ENCODE measurements at places on chromosomes 7 and 10.
A peak's percentile ranks its signal among the peaks of the same experiment; 100 is the strongest.

GRCh38 chr7:110894111-110894510 is 196.8 kb upstream of the LRRN3 start:
- DNase-seq, result no peak

- DNase-seq, result no peak
Observed at GRCh38 chr7:151773797-151774196, 103.1 kb downstream of the PRKAG2 start.

DNA sequence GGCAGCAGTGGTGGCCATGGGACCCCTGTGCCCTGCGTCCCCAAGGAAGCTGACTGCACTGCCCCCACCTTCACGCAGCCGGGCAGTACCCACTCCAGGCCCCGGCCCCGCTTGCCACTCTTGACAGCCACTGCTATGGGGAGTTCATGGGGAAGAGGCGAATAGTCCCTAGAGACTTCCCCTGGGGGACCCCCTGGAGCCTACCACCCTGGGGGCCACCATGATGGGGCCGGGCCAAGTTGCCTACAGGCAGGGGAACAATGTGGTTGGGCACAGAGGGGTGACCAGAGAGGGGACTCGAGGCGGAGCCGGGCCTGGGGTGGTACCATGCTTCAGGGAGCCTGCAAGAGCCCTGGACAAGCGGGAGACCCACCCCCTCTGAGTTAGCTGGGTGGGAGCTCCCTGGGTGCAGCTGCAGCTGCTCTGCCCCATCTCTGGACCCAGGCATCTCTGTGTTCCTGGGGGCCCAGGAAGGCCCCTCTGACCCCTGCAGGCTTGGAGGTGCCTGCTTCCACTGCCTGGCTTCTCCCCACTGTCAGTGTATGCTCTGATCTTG is 567.6 kb downstream of the GRM8 start:
- DNase-seq, result no peak

- DNase-seq, result no peak
Observed at GRCh38 chr10:89540420-89540949, 5.1 kb upstream of the SLC16A12 start.

- DNase-seq, result no peak
Observed at GRCh38 chr7:5339955-5340354, 57.2 kb downstream of the SLC29A4 start.

- no peak for DNase-seq
Observed at GRCh38 chr7:108908456-108908855, 338.8 kb downstream of the DNAJB9 start.

DNA sequence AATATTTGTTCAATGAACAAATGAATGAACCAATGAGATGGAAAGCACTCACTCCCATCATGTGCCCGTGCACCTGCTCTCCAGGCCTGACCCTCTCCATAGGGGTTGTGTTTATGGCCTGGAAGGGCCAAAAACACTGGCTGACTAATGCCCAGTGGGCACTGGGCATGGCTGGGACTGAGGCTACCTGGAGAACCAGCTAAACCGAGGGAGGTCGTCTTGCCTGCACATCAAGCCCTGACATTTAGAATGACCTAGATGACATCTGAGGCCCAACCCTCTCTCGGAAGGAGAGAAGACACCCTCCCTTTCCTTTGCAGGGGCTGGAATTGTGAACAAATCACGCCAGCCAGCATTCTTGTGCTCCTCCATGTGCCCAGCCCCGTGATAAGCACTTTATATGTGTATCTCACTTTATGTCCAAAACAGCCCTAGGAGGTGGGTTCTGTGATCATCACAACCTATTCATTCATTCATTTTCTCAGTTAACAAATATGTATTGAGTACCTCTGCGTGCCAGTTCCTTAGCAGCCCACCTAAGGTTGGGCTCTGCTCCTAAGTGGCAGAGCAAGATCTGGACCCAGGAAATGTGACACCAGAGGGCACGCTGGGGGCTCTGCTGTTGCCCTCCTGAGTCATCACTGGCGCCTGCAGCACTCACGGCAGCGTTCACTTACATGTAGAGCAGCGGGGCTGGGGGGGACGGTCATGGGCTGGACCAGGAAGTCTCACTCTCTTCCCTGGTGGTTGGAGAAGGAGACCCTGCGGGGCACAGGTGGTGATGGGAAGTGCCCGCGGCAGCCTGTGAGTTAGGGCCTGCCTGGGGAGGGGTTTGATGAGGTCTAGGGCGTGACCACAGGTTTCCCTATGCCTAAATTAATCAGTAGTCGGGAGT is 52.0 kb downstream of the TSPAN15 start:
- DNase-seq, result no peak

DNA sequence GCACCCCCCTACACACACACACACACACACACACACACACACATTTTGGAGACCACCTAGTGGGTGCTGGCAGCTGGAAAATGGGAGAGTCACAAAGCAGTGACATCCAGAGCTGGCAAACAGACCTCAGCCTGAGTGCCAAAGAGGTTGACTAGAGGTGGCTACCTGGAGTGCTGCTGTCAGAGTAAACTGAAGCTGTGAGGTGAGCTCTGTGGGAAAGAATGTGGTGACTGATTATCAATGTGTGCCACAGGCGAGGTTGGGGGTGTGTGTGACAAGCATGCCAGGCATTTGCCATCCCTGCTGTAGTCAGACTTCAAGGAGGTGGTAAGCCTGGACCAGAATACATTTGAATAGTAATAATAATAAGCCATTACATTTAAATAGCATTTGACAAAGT is 120.6 kb downstream of the SLIT1 start:
- DNase-seq, result no peak

DNA sequence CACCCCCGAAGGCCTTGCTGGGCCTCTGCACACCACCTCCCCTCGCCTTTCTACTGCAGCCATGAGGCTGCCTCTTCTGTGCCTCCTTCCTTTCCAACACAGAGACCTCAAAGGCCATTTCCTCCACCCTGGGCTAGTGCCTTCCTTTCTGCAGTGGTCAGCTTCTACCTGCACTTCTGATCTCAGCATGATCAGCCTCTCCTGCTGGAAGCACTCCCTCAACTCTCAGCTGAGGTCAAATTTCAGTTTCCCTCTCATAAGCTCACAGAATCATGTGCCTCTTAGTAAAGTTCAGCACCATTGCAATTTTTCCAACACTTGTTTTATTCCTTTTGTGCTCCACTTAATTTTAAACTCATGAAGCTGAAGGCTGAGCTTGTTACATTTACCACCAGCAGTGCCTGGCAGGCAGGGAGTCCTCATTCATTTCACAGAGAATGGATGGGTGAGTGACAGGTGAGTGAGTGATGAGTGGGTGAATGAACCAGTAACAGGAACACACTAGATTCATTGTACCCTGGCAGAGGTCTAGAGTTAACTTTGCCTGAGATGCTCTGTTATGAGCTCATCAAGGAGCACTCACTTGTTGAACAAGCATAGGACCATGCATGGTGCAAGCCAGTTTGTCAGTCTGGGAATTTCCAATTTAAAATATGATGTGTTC is 124.0 kb upstream of the PRSS58 start:
- DNase-seq, result no peak

GRCh38 chr10:99667108-99667751 is 7.9 kb downstream of the ENTPD7 start:
- DNase-seq, result no peak

GRCh38 chr7:133126422-133126821 is 44.5 kb upstream of the CHCHD3 start:
- no peak for DNase-seq

GRCh38 chr7:149285603-149286002 is 23.6 kb downstream of the ZNF783 start:
- no peak for DNase-seq

DNA sequence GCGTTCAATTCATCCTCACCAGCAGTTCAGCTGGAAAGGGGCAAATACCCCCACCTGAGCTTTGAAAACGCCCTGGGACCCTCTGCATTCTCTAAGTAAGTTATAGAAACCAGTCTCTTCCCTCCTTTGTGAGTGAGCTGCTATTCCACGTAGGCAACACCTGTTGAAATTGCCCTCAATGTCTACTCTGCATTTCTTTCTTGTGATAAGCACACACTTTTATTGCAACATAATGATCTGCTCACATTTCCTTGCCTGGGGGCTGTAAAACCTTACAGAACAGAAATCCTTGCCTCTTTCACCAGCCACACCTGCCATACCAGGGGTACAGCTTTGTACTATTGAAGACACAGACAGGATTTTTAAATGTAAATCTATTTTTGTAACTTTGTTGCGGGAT is 155.8 kb upstream of the LANCL2 start:
- no peak for DNase-seq

GRCh38 chr10:59456199-59456598 is 93.8 kb upstream of the FAM13C start:
- DNase-seq, result no peak

DNA sequence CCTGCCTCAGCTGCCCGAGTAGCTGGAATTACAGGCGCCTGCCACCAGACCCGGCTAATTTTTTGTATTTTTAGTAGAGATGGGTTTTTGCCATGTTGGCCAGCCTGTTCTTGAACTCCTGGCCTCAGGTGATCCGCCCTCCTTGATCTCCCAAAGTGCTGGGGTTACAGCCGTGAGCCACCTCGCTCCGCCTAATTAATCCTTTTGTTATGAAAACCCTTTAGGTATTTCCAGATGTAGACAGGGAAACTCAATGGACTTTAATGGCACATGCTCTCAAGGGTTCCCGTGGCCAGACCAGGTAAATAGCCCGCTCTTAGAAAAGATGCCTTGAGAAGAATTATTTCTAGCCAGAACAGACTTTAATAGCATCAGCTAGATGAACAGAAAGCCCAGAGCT is 19.7 kb upstream of the EXOC4 start:
- DNase-seq, result no peak

DNA sequence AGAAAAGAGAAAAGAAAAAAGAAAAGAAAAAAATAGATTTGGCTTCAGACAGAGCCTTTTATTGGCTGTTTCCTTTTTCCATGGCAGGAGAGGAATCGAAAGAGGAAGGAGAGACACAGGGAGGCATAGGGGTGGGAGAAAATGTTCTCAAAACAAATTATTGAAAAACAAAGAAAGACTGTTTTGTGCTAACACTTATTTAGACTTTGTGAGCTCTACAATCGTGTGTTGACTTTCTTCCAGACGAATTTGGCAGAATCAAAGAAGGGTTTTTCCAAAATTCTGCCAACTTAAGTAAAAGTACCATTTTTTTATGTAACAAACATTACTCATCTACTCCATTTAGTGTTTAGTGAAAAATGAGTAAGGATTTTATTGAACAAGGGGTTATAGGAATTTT is 982.2 kb downstream of the REEP3 start:
- no peak for DNase-seq

DNA sequence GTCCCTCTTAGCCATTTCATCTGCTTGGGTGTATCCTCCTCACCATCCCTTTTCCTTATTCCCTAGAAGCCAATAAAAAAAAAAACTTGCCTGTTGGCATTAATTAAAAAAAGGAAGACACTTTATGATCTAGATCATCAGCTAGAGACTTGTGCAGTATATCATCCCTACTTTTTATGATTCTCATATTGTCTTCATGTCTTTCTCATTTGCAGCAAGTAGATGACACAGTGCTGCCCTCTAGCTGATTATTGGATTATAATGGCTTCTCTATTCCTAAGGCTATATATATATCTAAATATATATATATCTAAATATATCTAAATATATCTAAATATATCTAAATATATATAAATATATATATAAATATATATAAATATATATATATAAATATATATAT is 272.4 kb upstream of the LRGUK start:
- DNase-seq, result no peak

DNA sequence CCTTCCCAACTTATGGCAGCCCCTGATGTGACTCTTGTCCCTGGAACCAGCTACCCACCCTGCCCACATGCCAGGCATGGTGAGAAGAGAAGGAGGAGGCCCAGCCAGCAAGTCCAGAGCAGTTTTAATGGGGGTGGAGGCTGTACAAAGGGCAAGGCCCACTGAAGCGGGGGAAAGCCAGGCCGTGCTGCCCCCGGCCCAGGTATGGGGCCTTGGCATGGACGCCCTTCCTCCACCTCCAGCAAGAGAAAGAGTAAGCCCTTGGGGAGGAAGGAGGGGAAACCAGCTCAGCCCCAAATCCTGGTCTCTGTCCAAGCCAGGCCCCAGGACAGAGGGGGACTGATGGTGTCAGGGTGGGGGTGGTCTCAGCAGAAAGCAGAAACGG is 7.0 kb downstream of the NFKB2 start:
- DNase-seq, result no peak

- no peak for DNase-seq
Observed at GRCh38 chr10:74543276-74543675, 283.1 kb upstream of the KAT6B start.

DNA sequence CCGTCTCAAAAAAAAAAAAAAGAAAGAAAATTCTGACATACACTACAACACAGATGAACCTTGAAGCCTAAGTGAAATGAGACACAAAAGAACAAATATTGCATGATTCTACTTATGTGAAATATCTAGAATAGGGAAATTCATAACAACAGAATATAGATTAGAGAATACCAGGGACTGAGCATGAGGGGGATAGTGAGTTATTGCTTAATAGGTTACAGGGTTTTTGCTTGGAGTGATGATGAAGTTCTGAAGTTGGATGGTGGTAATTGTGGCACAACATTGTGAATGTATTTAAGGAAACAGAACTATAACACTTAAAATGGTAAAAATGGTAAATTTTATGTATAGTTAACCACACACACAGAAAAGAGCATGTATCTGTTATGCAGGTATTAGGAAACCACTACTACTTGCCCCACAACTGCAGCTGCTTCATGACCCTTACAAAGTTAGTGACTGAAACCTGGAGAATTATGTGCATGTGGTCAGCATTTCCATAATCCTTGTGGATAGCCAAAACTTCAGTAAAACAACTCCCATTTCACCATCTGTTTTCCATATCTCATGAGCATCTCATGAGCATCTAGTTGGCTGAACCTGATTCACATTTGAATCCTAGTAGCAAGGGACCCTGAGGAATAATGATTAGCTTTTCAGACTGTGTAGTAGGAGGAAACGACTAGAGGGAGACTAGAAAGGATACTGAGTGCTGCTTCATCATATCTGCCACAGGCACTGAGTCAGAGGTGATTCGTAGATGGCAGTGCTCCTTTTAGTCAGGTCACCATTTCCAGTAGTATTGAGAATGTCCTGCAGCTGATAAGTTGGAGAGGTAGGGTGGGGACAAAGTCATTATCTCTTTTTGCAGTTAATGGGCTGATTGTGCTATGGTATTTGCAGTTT is 26.3 kb downstream of the SAMD8 start:
- no peak for DNase-seq

GRCh38 chr7:11427686-11428273 is 404.2 kb downstream of the THSD7A start:
- no peak for DNase-seq

DNA sequence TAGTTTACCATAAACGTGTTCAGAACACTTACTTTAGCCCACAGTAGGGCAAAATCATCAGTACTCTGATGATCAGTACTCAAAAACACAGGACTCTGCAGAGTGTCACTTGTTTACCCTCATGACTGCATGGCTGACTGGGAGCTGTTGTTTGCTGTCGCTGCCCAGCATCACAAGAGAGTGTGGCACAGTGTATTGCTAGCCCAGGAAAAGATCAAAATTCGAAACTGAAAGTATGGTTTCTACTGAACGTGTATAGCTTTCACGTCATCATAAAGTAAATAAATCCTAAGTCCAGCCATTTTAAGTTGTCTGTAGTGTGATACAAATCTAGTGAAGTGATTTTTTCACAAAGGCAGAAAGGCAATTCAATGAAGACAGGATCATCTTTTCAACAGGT is 184.6 kb downstream of the RAMP3 start:
- no peak for DNase-seq

- peak; percentile 55 for DNase-seq
Observed at GRCh38 chr7:22726907-22727713, at the start of gene IL6. Gene IL6, plus strand, starts transcription at chr7:22727200. Its CDS starts 63 bp downstream, at chr7:22727263.

- DNase-seq, result no peak
Observed at GRCh38 chr10:38156416-38157269, 62.5 kb downstream of the ZNF37A start.

All from amygdala (tissue), 56 donors.